EH (cell line): ENCODE measurements at places on chromosomes 11 and 22.

- no peak for DNase-seq
Observed at GRCh38 chr22:49796596-49797270, 30.9 kb downstream of the BRD1 start.

DNA sequence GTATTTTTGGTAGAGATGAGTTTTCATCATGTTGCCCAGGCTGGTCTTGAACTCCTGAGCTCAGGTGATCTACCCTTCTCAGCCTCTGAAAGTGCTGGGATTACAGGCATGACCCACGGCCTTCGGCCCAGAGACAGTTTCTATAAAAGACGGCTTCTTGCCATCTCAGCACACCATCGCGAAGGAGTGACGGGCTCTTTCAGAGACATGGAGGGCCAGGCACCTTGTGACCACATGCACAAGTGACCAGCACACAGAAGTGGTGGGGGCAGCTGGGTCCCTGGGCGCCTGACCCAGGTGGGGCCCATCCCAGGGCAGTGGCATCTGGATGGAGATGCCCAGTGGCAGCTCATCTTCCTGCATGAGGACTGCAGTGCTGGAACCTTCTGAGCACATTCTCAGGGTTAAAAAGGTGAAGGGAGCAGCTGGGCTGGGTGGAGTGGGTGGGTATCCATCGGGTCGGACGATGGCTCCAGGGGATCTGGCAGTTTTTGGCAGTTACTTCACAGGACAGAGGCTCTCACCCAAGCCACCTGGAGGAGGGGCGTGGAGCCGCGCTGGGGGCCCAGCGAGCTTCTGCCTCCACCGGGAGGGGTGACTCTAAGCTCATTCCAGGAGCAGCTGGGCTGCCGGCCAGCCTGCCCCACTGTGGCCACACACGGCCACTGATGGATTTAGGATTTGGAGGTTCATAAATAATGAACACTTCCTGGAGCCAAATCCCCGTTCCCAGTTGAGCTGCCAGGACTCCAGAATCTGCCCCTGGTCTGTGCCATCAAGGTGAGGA, 373.0 kb downstream of the CTTN start:
- no peak for DNase-seq

GRCh38 chr11:26782220-26782965, 60.5 kb upstream of the SLC5A12 start:
- DNase-seq = no peak

GRCh38 chr11:57461841-57462489, 1.6 kb downstream of the RTN4RL2 start:
- no peak for DNase-seq

DNA sequence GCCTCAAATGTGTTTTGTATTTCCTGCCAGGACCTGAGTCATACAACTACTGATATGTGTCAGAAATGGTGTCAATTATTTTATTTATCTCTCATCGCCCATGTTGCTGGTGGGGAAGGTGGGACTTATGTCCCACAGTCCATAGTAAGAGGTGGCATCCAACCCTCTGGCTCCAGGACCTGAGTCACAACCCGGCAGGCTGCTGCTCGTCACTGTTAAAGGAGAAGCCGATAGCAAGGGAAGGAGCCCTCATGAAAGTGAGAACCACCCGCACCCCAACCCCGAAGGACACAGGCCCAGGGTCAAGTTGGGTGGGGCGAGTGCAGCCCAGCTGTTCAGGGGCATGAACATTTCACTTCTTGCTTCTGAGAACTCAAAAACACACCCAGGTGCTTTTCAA, 33.1 kb upstream of the TP53I11 start:
- no peak for DNase-seq

- no peak for DNase-seq
Observed at GRCh38 chr11:30314625-30315024, 8.3 kb upstream of the ARL14EP start.

GRCh38 chr11:57527056-57527631, 3.4 kb downstream of the TIMM10 start:
- DNase-seq = peak; percentile 64

DNA sequence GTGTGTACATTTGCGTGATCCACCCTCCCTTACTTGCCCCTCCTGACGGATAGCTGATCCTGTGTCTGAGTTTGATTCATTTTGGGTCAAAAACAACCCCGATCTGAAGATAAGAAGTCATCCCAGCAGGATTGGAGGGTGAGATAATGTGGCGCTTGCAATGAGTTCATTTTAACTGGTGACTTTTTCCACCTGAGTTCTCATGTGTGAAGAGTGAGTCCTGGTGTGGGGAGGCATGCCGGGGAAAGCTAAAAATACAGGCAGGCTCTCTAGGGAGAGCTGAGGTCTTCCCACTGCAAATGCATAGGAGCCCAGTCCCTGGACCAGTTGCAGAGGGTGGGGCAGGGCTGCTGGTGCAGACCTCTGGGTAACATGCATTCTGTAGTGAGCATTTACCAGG, 35.7 kb upstream of the ELF5 start:
- no peak for DNase-seq

DNA sequence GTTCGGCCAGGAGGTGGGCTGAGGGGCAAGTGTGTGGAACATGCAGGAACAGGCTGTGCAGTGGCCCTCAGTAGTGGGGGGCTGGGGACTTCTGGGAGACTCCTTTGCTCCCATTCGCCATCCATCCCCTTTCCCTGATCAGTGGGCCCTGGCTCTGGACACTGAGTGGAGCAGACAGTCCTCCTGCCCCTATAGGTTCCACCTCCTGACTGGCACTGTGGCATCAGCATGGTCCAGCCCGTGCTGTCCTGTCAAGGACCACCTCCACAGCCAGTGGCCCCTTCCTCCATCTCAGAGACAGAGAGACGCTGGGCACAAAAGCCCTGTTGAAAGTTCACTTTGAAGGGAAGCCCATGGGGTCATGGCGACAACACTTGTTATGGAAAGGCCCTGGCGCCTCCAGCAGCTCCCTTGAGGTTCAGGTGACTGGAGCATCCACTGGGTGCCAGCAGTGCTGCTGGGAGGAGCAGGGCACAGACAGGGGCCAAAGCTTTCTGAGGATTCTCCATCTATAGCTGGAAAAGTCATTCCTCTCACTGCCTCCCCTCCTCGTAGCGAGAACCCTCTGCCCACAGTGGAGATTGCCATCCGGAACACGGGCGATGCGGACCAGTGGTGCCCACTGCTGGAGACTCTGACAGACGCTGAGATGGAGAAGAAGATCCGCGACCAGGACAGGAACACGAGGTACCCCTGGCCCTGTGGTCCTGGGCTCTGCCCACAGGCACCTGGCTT, 5.6 kb downstream of the DERL3 start:
- DNase-seq = no peak

- no peak for DNase-seq
Observed at GRCh38 chr22:50323900-50324299, 2.9 kb downstream of the DENND6B start.

DNA sequence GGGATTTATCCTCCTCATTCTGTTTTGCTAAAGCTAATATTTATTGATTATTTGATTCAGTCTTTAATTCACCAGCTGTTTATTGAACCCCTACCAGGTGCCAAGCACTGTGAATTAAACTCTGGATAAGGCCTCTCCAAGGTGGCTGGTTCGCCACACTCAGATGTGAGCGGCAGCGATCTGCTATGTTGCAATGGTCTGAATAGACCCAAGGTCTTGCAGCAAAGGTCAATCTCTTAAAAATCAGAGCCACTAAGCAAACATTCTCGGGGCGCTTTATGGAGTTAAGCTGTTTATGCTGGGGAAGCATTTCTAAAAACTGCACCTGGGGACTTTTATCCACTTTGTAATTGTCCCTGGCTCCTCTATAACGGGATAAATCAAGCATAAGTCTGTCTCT, 10.5 kb upstream of the TSPAN18 start:
- no peak for DNase-seq

DNA sequence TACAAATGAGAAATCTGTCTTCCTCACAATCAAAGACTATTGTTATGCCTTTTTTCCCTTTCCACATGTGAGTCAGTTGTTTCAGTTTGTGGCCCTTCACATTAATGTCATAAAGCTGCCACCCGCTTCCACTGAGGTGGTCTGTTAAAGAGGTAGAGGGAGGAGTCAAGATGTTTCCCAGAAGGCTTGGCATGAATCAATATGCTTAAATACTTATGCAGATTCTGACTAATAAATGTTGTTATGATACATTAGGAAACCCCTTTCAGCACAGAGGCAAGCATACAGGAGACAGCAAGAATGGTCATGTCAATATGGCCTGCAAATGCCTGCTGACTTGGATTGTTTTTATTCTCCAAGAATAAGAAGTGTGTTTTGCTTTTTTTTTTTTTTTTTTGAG, 6.5 kb downstream of the RTN3 start:
- no peak for DNase-seq

DNA sequence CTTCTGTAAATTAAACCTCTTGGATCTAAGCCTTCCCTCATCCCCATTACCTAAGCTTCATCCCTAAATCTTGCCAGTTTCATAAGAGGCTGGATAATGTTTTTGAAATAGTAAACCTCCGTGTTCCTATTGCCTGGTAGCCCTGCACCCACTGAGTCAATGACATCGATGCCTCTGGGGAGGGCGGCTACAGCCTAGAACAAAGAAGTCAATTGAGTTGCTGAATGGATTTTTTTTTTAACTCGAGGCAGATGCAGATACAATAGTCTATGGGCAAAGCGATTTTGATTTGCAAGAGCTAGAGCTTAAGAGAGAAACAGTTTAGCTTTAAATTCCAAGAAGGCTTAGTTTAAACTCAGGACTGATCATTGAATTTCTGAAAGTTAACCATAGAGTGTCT, 121.3 kb downstream of the NECTIN1 start:
- DNase-seq = no peak

DNA sequence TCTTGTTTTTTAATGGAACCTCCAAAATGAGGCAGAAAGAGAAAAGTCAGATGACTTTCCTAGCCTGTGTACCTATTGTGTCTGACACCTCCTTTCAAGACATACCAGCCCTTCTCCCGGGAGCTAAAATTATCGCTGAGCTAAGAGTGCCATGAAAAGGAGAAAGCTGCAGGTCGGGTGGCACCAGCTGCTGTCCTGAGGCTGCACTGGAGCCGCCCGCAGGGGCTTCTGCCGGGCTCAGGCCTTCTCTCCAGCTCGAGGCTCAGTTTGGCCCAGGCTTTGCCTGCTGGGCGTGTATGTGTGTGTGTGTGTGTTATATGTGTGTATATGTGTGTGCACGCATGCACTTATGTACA, 27.7 kb upstream of the RAB1B start:
- no peak for DNase-seq

GRCh38 chr11:111642542-111642941, 40.3 kb downstream of the SIK2 start:
- no peak for DNase-seq

- no peak for DNase-seq
Observed at GRCh38 chr11:130533871-130534270, 85.4 kb downstream of the ADAMTS15 start.

DNA sequence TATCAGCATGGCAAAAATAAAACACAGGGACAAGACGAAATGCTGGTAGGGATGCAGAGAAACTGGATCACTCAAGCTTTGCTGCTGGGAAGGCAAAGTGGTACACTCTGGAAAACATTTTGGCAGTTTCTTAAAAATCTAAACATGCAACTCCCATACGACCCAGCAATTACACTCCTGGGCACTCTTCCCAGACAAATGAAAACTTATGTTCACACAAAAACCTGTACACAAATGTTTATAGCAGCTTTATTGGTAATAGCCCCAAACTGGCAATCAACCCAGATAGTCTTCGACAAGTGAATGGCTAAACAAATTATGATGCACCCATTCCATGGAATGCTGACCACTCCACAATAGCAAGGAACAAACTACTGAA, 35.8 kb upstream of the PRR5 start:
- DNase-seq = no peak

DNA sequence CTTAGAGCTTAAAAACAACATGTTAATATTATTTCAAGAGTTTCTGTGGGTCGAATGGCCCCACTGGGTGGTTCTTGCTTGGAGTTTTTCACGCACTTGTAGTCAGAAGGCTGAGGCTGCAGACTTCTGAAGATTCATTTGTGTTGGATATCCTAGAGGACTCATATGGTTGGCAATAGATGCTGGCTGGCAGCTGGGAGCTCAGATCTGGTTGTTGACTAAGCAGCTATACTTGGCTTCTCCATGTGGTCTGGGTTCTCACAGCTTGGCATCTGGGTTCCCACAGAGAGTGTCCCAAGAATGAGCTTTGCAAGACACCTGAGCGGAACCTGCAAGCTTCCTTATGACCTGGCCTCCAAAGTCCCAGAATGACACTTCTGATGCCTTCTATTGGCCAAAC, 163.9 kb upstream of the ZC3H12C start:
- DNase-seq = no peak

- DNase-seq = peak; percentile 67
Observed at GRCh38 chr22:38267086-38267485, 5.7 kb downstream of the TMEM184B start.

- DNase-seq = no peak
Observed at GRCh38 chr11:44923115-44923514, 27.6 kb downstream of the TP53I11 start.

GRCh38 chr11:80727315-80727714, 1286.5 kb upstream of the TENM4 start:
- DNase-seq = no peak

GRCh38 chr22:46587492-46588278, 32.5 kb upstream of the GRAMD4 start:
- DNase-seq = no peak

GRCh38 chr22:32583921-32584335, 109.3 kb downstream of the FBXO7 start:
- DNase-seq = peak; percentile 11

GRCh38 chr22:43292630-43293018, 50.5 kb downstream of the SCUBE1 start:
- no peak for DNase-seq

DNA sequence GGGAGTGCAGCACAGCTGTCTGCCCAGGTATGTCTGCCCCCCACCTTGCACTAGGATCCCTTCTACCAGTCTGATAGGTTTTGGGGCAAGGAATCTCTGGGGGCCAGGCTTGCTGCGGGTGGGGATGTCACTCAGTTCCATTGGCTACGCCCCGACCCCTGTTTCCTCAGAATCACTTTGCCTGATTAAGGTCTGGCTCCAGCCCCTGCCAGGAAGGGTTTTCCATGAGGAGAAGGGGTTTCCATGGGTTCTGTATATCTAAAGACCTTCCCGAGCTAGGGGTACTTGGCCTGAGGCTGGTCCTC, 14.0 kb downstream of the OTOG start:
- no peak for DNase-seq

DNA sequence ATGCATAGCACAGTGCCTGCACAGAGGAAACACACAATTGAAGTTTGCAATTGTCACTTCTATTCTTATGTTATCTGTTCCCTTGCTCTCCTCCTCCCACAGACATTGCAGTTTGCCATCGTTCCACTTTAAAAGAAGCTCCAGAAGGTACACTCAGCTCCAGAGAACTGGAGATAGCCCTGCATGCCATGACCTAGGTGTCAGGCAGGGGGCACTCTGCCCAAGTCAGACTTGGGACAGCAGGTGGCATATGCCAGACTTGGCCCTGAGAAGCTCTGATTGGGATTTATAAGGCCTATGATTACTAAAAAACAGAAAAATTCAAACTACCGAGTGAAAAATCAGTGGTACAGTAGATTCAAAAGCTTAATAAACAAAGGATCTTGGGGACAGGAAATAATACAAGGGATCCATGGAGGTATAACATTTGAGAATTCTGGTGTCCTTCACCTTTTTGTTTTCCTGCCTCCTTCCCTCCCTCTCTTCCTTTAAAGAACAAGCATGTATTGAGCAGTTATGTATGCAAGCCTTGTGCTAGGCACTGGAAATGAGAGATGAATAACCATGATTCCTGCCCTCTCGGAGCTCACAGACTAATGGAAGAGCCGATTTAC, 40.0 kb downstream of the TENM4 start:
- peak; percentile 56 for DNase-seq

GRCh38 chr11:113420808-113421207, 33.2 kb downstream of the ANKK1 start:
- no peak for DNase-seq
